ENCODE measurements at places on chromosomes 6 and 20.

DNA sequence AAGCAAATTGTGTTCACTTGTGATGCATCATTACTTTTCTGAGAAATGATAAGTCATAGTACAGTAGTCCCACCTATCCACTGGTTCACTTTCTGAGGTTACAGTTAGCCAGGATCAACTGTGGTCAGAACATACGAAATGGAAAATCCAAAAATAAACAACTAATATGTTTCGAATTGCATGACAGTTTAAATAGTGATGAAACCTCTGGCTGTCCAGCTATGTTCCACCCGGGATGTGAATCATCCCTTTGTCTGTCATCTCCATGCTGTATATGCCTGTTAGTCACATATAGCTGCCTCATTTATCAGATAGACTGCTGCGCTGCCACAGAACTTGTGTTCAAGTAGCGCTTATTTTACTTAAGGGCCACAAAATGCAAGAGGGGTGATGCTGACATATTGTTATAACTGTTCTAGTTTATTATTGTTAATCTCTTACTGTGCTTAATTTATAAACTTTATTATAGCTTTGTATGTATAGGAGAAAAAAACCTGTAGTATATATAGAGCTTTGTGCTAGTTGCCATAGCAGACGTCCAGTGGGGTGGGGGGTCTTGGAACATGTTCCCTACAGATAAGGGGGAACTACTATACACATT, 29.2 kb downstream of the AFDN start:
- DNase-seq = peak; percentile 99

GRCh38 chr20:42295592-42295991, 677.4 kb upstream of the CHD6 start:
- DNase-seq = no peak

DNA sequence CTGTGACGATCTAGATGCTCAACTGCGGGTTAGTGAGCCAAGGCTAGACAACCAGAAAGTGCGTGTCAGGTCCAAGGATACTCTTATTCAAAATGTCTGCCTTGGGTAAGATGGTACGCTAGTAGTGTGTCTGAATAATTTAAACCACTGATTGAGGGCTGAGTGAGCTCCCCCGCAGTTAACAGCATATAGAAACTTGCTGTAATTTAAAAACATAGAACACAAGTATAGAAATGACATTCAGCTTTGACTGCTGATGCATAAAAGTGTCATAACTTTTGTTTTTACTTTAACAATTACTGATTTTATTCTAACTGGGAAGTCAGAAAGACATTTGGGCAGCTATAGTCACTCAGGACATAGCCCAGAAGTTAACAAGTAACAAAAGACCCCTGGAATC, 45.6 kb upstream of the SLC22A1 start:
- no peak for DNase-seq

- DNase-seq = peak; percentile 96
Measured at GRCh38 chr6:161434921-161435747, 161.3 kb upstream of the AGPAT4 start.

DNA sequence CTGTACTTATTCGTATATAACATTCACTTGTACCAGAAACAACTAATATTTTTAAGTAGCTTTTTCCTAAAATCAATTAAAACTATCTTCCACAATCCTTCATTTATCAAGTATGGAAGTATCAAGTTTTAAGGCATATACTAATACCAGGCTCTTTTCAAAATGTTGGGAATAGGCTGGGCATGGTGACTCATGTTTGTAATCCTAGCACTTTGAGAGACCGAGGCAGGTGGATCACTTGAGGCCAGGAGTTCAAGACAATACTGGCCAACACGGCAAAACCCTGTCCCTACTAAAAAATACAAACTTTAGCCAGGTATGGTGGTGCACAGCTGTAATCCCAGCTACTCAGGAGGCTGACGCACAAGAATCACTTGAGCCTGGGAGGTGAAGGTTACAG, 25.7 kb upstream of the PLN start:
- DNase-seq = no peak

DNA sequence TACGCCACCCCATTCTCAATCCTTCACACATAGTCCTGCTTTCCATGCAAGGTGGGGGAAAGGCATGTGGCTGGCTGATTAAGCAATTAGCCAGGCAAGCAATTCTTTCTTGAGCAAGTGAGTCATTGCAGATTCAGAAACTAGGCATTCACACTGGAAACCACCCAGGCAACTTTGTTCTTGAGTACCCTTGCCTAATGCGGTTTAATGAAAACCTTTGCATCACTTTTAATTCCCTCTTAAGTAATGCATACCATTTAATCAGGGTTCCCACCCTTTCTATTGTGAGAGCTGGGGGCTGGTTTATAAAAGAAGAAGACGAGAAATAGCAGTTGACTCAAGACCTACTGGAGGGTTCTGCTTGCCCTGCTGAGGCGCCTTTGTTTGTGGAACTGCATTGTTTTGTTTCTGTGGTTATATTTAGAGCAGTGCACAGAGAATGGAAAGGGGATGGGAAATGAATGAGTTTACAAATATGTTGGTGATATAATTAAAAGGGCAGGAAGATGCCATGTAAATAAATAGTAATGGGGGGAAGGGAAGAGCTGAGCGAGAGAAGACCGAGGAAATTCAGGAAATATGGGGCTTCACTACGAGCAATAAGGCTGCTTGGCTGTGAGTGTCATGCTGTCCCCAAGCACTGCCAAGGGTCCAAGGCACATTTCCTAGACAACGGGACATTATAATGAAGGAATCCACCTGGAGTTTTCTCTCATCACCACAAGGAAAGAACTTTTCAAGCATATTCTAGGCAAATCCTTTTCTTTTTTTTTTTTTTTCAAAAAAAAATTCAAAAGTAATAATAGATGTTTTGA, 48.8 kb upstream of the TSHZ2 start:
- peak; percentile 90 for DNase-seq

DNA sequence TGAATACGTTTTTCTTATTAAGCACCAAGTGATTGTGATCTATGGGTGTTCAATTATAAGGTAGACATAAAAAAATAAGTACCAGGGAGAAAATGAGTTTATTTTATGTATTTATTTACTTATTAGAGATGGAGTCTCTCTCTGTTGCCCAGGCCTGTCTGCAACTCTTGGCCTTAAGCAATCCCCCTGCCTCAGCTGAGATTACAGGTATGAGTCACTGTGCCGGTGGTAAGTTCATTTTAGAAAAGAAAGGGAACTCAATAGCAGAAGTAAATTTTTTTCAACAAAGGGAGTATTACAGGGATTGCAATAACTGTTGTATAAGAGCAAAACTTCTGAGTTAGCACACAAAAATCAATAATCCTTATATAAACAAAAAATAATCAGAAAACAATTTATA, 98.7 kb upstream of the FUT9 start:
- DNase-seq = no peak

- peak; percentile 89 for DNase-seq
Measured at GRCh38 chr20:41052742-41053419, 24.3 kb downstream of the TOP1 start.

GRCh38 chr6:112141707-112142106, 54.3 kb downstream of the FAM229B start:
- DNase-seq = no peak

DNA sequence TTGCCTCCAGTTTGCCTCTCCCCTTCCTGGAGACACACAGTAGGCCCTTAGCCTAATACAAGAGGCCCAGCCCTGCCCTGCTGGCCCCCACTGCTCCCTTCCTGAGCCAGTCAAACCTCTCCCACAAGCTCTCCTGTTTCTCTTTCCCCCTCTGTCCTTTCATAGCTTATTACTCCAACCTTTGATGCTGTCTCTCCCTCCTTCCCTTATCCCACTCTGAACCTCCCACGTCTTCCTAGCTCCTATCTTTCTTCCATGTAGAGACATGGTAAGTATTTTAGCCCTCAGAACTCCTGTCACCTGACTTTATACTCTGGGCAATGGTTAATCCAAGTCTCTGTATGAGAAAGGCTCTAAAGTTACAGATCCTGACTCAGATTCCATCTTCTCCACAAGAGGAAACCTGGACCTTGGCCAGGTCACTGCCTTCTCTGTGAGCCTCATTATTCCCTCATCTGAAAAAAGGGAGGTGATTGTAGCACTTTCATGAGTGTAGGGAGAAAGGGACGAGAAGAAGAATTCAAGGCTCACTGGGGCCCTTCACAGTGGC, 6.7 kb downstream of the TGIF2 start:
- peak; percentile 24 for DNase-seq

GRCh38 chr20:57605878-57606277, 14.3 kb downstream of the ZBP1 start:
- DNase-seq = no peak

GRCh38 chr6:38302081-38302480, 337.6 kb downstream of the BTBD9 start:
- DNase-seq = no peak

DNA sequence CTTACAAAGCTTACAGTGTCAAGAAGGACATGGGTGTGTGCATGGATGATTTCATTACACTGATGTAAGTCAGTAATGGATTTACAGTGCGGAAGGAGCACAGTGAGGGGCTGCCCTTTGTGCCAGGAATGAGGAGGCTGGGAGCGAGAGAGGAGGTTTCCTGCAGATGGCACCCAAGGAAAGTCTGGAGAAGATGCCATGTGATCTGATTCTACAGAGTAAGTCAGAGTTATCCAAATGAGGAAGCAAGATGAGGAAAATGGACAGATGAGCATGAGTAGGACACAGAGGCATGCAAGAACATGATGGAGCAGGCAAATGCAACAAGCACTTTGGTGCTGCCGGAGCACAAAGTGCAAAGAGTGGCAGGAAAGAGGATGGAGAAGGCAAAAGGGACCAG, 29.7 kb downstream of the MAP7 start:
- DNase-seq = no peak

GRCh38 chr6:112780498-112781096, 433.5 kb downstream of the RFPL4B start:
- peak; percentile 90 for DNase-seq

DNA sequence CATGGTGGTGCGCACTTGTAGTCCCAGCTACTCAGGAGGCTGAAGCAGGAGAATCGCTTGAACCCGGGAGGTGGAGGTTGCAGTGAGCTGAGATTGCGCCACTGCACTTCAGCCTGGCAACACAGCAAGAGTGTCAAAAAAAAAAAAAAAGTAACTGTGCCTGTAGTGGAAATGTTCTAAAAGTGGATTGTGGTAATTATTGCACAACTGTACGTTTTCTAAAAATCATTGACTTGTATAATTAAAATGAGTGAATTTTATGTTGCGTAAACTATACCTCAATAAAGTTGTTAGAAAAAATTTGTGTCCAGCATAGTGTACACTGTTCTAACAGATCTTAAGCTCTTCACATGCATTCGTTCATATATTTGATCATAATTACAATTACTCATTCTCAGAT, 5.5 kb downstream of the SEC23B start:
- no peak for DNase-seq

DNA sequence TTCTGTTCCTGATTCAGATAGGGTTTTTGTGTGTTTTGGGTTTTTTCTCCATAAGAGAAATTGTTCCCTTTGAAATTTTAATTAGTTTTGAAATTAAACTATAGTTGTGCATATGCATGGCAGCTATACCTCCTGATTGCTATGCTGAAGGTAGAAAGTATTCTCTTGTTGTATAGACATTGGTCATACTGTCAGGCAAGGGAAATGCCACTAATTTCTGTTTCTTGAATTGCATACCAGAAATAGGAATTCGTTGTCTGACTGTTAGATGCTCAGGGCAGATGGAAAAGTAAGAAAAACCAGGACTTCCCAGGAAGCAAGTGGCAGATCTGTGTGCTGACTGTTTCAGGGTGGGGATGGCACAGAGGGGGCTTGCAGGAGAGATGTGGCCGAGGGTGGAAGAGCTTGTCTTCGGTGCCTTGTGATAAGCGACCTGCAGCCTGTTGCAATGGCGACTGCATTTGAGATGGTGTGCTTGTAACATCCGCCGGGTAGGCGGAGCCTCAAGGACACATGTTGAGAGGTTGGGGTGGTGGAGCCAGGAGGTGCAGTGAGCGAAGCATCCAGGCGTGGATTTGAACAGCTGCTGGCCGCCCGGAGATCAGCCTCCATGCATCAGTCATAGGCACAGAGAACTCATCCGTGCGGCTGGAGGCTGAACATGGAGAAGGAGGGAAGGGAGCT, 42.8 kb downstream of the RREB1 start:
- no peak for DNase-seq

GRCh38 chr20:14959506-14960475, 622.4 kb upstream of the FLRT3 start:
- DNase-seq = peak; percentile 39

DNA sequence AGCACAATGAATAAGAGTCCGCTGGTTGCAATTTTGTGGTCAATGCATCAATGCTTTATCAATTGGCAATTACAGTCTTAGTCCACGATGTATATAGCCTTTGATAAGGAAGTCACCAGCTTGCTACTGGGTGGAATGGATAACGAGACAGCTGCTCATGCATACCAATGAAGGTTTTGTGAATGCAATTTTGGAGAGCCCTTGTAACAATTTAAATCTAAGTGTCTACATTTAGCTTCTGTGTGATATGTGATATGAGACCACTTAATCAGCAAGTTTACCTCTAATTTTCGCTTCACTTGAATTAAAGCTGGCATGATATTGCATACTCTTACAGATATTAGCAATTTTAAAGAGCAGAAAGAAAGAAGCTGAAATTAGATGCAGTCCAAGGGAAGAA, 543.9 kb downstream of the RNF144B start:
- no peak for DNase-seq

GRCh38 chr6:33116417-33116816, 40.6 kb downstream of the HLA-DPB1 start:
- no peak for DNase-seq

GRCh38 chr6:40340196-40340595, 247.0 kb downstream of the LRFN2 start:
- DNase-seq = no peak

GRCh38 chr6:121663292-121663810, 227.9 kb downstream of the GJA1 start:
- no peak for DNase-seq

- DNase-seq = no peak
Measured at GRCh38 chr6:81843302-81843701, 90.8 kb upstream of the TENT5A start.

DNA sequence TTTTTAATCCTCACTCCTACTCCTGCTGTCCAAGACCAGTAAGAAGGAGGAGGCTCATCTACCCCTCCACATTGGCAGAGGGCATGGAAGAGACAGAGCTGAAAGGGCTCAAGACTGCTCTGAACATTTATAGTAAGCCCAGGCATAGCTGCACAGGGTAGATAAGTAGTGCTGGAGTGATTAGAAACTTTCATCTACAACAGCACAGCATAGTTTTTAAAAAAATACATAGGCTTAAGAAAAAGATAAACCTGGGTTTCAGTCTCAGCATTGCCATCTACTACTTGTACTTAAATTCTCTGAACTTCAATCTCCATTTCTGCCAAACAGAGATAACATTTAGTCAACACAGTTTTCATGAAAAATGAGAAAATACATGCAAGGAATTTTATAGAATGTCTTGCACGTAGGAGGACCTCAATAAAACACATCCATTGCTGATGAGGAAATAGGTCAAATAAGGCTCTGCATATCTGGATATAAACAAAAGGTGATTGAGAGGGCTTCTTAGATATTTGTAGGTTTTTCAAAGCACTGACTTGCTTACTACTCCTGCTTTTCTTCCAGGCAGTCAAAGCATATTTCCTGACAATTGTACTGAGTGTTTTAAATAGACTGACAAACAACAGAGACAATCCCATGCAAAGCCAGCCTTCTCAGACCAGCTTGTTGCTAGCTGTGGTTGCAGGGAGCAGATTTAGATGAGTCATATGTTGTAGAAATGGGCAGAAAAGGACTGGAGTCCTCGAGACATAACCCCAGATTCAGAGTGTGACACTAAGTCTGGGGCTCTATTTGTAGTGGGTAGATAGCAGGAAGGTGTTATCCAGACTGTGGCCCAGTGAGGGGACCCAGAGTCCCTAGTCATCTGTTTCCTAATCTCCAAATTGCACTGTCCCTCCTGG, 107.4 kb upstream of the TAB2 start:
- DNase-seq = peak; percentile 56

GRCh38 chr6:120903836-120904235, 430.4 kb downstream of the TBC1D32 start:
- DNase-seq = no peak

Measured in cardiac fibroblast (primary cell).